ENCODE measurements at places on chromosomes 16 and 17.

DNA sequence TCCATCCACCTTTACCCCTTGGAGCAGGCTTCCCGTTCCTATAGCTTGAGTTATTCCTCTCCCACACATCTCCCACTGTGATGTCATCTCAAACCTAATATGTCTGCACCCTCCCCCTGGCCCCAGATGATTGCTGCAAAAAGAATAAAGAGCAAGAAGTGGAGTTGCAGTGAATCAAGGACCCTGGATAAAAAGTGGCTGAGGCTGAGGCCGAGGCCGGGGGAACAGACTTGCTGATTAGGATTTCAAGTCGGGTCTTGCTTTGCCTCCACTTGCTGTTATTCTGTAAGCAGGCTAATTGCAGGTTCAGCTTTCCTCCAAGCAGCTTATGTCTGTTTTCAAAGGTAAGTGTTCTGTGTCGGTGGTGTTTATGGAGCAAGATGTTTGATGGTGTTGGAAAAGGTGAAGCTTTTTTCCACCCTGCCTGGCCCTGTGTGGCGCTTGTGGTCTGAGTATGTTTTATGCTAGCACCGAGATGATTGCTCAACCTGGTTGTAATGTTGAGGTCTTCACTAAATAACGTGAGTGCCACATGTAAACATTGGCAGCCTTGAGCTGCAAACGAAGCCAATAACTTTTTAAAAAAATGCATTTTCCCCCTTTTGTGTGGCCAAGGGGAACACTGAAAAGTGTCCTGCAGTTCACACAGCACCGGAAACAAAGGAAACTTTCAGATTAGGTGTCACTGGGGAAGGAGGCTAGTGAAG lies 15.4 kb downstream of the HS3ST3B1 start:
- no peak for DNase-seq

DNA sequence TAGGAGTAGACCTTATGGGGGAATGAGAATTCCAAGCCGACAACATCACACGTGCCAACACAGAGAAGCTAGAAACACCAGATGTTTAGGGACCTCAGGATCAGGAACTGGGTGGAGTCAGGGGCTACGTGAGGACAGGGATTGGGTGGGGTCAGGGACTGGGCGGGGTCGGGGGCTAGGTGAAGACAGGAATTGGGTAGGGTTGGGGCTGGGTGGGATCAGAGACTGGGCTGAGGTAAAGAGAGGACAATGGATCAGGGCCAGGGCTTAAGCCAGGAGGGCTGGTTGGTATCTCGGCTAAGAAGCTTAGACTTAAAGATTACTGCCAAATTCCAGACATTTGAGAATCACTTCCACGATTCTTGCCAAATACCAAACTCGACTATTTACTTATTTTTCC lies 11.6 kb downstream of the TEKT5 start:
- no peak for DNase-seq

- no peak for DNase-seq
These were observed 5.8 kb downstream of the ARMC7 start for GRCh38 chr17:75115555-75115954.

- DNase-seq = no peak
These were observed 21.6 kb upstream of the ADCY7 start for GRCh38 chr16:50244504-50245416.

DNA sequence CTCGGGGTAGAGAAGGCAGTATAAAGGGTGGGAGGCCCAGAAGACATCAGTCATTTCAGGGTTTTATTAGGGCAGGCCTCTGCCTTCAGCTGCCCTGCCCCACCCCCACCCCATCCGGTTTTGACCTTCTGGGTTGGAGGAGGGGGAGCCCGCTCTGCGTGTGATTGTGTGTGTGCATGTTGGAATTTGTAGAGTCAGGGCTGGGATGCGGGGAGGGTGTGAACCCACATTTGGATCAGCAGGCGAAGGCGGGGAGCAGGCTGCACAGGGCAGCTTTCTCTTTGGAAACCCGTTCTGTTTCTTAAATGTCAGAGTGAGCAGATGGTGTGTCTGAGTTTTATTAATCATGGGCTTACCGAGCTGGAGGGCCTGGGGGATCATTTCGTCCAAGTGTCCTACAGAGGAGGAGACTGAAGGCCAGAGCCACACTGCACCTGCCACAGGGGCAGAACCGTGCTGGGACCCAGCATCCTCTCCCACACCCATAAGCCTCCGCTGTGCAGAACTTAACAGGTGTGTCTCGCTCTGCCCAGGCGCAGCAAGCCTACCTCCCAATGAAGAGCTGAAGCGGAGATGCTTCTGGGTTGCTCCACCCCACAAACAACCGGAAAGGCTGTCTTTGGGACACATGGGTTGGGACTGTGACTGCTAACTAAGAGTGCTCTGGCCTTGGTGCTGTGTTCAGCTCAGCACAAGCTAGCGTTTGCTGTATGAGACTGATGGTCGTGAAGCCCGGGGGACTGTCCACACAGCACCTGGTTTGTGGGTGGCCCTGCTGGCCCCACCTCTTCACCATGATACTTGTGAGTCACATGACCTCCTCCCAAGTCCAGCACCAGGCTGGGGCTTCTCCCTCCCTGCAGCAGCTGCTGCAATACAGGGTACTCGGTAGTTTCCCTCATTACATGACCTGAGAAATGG lies 70.9 kb upstream of the GSE1 start:
- no peak for DNase-seq
